B cell (primary cell): ENCODE measurements at places on chromosomes 7 and 10. TPM values are rescaled to one million over a fixed set of nuclear protein-coding genes. Genes with fewer than 3 reads are reported as not detected.

Gene TAS2R3
- total RNA-seq = 8.6 and 9.5 TPM in 2 replicates

Gene FAM241B
- 0.54 and 1.1 TPM in 2 replicates for total RNA-seq

Gene PLPP4
- total RNA-seq = not detected in 2 replicates

Gene LUC7L2
- 141 and 142 TPM in 2 replicates for total RNA-seq

Gene IMMP2L
- total RNA-seq = 34.2 and 36.5 TPM in 2 replicates

Gene CLDN4
- total RNA-seq = not detected in 2 replicates

Gene SCIN
- 0.34 and 0.49 TPM in 2 replicates for total RNA-seq

Gene CDH23
- total RNA-seq = 0.37 and 0.39 TPM in 2 replicates

Gene LEP
- total RNA-seq = not detected in 2 replicates

Gene PNLIPRP3
- not detected in 2 replicates for total RNA-seq

Gene USP6NL
- total RNA-seq = 61.5 and 62.6 TPM in 2 replicates

Gene SFTPA1
- not detected in 2 replicates for total RNA-seq

Gene GFRA1
- total RNA-seq = not detected in 2 replicates

Gene ATOH7
- total RNA-seq = not detected in 2 replicates

Gene EBF3
- total RNA-seq = 0.07 TPM in 1 of 2 replicates, not detected in the other

Gene FKBP6
- total RNA-seq = not detected in 2 replicates

Gene OR2AE1
- total RNA-seq = 1.2 and 1.3 TPM in 2 replicates

Gene OR9A4
- total RNA-seq = not detected in 2 replicates

Gene FBXL13
- 2.4 and 4.0 TPM in 2 replicates for total RNA-seq

Gene PNLIP
- not detected in 2 replicates for total RNA-seq

Gene GLCCI1
- 45.7 and 50.3 TPM in 2 replicates for total RNA-seq

Gene TMUB1
- total RNA-seq = 44.4 and 49.2 TPM in 2 replicates

Gene PCGF6
- 7.4 and 8.9 TPM in 2 replicates for total RNA-seq

Gene ANXA8
- total RNA-seq = not detected in 2 replicates

Gene NEBL
- not detected in 2 replicates for total RNA-seq

Gene CYP51A1
- total RNA-seq = 36.1 and 37.9 TPM in 2 replicates

Gene ADAM22
- total RNA-seq = 1.8 and 2.0 TPM in 2 replicates

Gene TBRG4
- total RNA-seq = 111 and 116 TPM in 2 replicates

Gene CTAGE4
- total RNA-seq = not detected in 2 replicates

Gene ZNF804B
- not detected in 2 replicates for total RNA-seq

Gene ACSL5
- 36.2 and 37.6 TPM in 2 replicates for total RNA-seq

Gene CRYGN
- not detected in 2 replicates for total RNA-seq

Gene VSIR
- 61.2 and 63.3 TPM in 2 replicates for total RNA-seq

Gene DPP6
- total RNA-seq = not detected in 2 replicates

Gene CUL2
- total RNA-seq = 36.9 and 41.9 TPM in 2 replicates

Gene ARHGAP22
- total RNA-seq = 2.0 and 4.5 TPM in 2 replicates

Gene SLC39A12
- not detected in 2 replicates for total RNA-seq

Gene SORCS1
- total RNA-seq = not detected in 2 replicates

Gene ASAH2
- total RNA-seq = 0.44 and 1.9 TPM in 2 replicates

Gene SLC26A5
- not detected in 2 replicates for total RNA-seq

Gene TMEM225B
- total RNA-seq = 0.86 and 1.6 TPM in 2 replicates
